NCI-H2081 treated with DMSO at 0.1 percent for 48 hours (cell line): ENCODE measurements at places on chromosomes 4 and X.

DNA sequence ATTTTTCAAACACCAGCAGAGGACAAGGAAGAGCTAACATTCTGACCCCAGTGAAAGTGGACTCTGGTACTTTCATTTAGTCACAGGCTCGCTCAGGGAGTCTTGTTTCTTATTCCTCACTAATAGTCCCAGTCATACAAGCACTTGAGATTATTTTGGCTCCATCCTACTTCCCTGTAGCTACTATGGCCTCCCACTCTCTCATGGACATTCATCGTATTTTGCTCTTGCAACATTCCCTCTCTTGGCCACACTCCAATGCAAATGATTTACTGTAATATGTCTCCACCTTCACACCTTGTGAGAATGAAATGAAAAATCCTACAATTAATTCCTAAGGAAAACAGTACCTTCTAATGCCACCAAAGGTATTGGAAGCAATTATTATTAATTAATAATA, 21.3 kb downstream of the PLRG1 start:
- DNase-seq, result no peak

- DNase-seq, result no peak
Measured at GRCh38 chrX:38116706-38117105, 104.0 kb downstream of the SRPX start.

DNA sequence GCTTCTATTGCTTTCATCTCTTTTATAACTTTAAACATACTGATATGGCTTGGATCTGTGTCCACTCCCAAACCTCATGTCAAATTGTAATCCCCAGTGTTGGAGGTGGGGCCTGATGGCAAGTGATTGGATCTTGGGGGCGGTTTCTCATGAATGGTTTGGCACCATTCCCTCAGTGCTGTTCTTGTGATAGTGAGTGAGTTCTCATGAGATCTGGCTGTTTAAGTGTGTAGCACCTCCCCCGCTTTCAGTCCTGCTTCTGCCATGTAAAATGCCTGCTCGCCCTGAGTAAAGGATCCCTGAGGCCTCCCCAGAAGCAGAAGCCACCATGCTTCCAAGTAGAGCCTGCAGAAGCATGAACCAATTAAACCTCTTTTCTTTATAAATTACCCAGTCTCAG, 17.7 kb downstream of the MND1 start:
- DNase-seq, result no peak

DNA sequence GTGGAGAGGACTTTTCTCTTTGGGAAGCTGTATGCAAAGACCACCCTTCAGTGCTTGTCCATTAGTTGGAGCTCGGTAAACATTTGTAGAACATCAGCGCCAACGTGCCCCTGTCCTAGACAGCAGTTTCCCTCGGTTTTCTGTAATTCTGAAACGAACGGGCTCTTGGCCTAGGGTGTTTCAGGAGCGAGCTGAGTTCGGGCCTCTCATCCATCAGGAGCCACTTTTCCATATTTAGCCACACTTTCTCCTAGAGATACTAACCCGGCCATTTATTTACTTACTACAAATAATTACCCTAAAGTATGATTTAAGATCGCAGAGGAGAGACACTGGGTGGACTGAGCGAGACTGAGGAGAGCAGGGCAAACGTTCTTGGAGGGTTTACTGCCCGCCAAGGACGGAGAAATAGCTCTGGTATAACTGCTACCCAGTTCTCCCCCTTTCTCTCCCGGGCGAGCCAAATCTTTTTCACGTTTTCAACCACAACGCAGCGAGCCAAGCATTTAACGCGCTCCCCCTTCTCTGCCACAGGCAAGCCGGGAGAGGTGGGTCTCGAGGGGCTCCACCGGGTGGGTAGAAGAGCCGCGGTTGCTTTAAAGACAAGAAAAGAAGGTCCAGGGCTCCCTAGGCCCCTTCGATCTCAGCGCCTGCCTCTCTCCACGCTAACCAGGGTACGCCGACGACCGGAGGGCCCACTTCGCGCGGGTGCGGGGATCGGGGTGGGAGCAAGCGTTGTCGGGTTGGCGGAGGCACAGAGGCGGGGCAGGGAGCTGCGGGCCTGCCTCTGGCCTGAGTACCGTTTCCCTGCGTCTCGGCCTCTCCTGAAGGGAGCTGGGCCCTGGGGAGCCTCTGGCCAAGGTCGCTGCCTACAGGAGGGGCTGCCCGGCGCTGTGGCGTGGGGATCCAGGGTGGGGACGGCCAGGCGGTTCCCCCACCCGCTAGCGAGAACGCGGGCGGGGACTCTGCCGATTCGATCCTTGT, 10.8 kb upstream of the PITX2 start:
- DNase-seq, result no peak

- DNase-seq, result no peak
Measured at GRCh38 chrX:34866646-34867045, 76.0 kb upstream of the FAM47B start.

- no peak for DNase-seq
Measured at GRCh38 chrX:154749856-154750255, 1.0 kb downstream of the GAB3 start.

DNA sequence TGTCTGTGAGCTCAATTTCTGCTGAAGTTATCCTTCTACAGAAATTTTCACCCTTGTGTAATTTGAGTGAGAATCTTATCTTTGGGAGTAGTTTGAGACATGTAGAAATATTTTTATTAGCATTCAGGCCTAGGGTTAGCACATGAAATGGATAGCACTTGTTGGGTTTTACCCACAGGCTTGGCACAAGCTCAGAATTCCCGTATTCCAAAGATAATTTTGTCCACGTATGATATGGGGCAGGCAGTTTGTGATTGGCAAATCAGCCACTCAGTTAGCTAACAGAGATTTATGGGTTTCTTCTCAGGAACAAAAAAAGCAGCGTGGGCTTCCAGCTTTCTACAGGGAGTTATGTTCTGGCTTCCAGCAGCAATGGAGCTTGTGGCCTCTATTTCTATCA, 117.9 kb upstream of the DCAF8L1 start:
- DNase-seq, result no peak

DNA sequence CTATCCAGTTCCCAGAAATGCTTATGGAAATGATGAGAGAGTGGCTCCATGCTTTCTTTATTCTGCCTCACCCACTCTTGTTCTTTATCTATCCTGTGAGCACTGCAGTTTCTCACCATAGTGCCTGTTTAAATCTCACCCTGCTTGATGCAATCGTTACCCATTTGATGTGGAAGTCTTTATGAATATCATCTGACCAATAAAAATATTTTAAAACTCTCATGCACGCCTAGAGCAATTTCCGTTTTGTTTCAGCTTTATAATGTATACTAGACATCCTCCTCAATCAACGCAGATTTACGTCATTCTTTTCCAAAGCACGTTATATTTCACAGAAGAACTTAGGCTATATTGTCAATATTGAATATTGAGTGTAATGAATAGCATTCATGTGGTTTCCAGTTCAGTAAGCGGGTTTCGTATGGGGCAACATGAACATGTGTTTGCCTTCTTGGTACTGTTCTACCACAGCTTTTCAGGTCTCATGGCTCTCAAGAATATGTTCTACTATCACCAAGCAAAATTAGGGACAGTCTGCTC, 32.9 kb downstream of the GPM6A start:
- no peak for DNase-seq

- DNase-seq, result no peak
Measured at GRCh38 chr4:152524427-152524826, 11.5 kb downstream of the FBXW7 start.
